ENCODE measurements at places on chromosomes 4 and X.

DNA sequence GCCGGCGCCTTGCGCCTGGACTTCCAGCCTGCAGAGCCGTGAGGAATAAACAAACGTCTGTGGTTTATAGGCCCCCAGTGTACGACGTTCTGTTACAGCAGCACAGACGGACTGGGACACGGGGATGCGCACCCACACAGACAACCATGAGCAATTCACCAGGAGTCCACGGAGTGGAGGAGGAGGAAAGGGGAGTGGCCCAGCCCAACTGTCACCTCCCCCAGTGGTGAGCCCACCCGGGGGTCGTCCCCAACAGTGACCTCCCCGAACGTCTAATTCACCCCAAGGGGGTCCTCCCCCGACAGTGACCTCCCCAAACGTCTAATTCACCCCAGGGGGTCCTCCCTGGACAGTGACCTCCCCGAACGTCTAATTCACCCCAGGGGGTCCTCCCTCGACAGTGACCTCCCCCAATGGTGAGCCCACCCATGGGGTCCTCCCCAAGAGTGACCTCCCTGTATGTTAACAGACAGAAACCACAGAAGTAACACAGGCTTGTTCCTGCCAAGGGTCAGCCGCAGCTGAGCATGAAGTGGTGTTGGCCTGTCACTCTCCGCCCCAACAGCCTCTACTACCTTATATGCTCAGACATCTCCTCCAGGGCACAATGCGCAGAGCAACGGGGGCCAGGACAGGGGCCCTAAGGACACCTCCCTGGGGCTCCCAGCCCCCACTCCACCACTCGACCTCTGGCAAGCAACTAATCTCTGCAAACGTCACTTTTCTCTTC, 6.2 kb downstream of the GAK start:
- no peak for DNase-seq

DNA sequence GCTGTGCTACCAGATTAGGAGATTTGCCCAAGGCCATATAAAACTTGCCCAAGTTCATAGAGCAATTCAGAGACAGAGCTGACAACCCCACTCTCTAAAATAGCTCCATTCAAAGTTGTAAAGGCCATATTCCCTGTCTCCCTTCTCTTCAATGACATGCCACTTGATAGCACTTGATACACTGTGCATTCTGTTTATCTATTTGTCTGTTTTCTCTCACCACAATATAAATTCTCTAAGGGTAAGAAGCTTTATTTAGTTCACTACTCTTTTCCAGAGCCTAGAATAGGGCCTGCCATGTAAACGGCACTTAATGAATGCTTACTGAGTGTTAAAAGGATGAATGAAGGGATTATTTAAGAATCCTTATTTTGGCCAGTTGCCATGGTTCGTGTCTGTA, 24.1 kb upstream of the MAP9 start:
- no peak for DNase-seq

DNA sequence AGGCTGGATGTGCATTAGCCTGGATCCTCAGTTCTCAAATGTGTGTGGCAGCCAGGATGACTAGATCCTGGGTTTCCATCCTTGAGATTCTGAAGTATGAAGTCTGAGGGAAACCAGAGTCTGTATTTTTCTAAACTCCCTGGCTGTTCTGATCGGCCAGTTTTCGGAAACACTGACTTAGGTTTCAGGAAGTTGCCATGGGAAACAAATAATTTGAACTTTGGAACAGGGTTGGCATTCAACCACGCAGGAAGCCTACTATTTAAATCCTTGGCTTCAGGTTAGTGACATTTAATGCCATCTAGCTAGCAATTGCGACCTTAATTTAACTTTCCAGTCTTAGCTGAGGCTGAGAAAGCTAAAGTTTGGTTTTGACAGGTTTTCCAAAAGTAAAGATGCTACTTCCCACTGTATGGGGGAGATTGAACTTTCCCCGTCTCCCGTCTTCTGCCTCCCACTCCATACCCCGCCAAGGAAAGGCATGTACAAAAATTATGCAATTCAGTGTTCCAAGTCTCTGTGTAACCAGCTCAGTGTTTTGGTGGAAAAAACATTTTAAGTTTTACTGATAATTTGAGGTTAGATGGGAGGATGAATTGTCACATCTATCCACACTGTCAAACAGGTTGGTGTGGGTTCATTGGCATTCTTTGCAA, 67.6 kb downstream of the PDGFRA start:
- DNase-seq, result no peak

GRCh38 chrX:119826399-119826959, 26.3 kb downstream of the UPF3B start:
- DNase-seq, result no peak

GRCh38 chrX:2514131-2514530, 13.4 kb upstream of the DHRSX start:
- no peak for DNase-seq

GRCh38 chrX:27964432-27964831, 16.8 kb downstream of the DCAF8L1 start:
- no peak for DNase-seq

- no peak for DNase-seq
Observed at GRCh38 chr4:145375416-145375815, 106.2 kb upstream of the SMAD1 start.

DNA sequence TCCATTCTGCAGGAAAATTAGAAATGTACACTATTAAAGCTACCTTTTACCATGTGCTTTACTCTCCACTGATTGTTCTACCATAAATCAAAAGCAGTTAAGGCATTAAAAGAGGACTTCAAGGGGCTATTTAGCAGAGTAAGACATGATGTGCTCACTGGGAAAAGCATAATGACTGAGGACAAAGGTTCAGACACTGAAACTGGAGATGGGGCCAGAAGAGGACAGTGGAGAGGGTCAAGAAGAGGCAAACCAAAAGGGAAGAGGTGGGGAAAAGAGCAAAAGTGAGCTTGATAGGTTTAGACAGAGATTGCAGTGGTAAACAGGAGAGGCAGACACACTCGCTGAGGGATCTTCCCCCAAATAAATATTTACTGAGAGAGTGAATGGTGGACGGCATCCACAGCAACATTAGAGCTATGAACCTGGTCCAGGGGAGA, 23.8 kb downstream of the SH3RF1 start:
- no peak for DNase-seq

DNA sequence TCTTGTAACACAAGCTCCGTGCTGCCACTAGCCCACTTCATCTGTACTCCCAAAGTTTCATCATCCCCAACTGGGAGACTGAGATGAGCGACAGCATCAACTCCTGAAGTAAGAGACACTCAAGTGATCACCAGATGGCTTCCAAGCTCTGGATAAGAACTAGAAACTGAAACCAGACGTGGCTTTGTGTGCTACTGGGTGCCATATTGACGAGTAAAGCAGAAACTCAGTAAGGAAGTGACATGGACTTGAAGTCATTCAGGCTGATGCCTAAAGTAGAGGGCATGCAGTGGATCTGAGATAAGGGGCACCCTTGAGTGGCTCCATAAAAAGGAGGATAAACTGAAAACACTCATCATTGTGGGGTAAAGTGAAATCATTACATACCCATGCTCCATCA, 72.4 kb downstream of the PCYT1B start:
- no peak for DNase-seq

DNA sequence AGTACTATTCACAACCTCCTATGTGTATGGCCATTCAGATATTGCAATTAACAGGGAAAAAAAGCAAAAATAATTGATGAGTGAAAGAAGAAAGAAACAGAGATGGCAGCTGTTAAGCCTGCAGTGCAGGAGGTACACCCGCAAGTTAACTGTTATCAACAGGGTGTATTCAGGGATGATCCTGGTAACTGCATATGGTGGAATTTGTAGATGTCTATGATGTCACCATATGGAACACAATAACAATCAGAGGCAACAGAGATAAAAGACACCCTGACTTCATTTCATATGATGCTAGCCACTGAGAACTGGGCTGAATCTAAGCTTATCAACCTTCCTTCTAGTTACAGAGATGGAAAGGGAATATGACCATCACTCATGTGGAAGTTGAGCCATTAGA, 96.5 kb downstream of the PDGFC start:
- no peak for DNase-seq

DNA sequence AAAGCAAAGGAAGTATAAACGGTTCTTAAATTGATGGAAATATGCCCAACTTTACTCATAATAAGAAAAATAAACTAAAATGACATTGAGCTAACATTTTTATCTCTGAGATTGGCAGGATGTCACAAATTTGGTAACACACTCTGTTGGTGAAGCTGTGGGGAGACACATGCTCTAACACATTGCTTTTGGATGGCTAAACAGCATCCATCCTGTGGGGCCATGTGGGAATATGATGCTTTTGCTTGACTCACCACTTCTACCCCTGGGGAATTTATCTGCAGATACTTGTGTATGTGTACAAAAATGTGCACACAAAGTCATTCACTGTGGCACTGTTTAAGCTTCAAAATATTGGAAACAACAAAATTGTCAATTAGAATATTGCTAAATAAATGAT, 100.2 kb downstream of the ANAPC4 start:
- no peak for DNase-seq

GRCh38 chr4:47933840-47934239, 19.5 kb upstream of the NFXL1 start:
- no peak for DNase-seq

DNA sequence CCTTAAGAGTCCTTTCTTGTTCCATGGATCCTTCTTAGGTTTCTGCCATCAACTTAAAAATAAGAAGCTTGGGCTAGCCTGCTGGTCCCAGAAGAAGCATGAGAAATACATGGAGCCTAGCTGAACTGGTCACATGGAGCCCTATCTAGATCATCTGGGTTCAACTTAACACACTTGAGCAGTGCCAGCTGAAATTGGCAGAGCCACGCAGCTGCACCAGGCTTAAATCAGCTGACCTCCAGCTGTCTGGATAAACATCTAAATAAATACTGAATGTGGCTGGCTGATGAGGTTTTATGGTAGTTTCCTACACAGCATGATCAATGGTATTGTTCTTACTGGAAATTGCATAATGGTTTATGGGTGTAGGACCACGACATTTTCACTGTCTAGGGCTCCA, 598.4 kb upstream of the FAM241A start:
- DNase-seq, result no peak

- no peak for DNase-seq
Observed at GRCh38 chrX:108701633-108702032, 34.7 kb downstream of the IRS4 start.

GRCh38 chr4:11748164-11748872, 319.6 kb upstream of the HS3ST1 start:
- no peak for DNase-seq

GRCh38 chr4:123972031-123972430, 575.4 kb downstream of the SPRY1 start:
- no peak for DNase-seq

GRCh38 chr4:185151296-185151695, 8.2 kb downstream of the SLC25A4 start:
- DNase-seq, result no peak

GRCh38 chrX:130829526-130830515, 73.2 kb downstream of the ENOX2 start:
- DNase-seq, result no peak

DNA sequence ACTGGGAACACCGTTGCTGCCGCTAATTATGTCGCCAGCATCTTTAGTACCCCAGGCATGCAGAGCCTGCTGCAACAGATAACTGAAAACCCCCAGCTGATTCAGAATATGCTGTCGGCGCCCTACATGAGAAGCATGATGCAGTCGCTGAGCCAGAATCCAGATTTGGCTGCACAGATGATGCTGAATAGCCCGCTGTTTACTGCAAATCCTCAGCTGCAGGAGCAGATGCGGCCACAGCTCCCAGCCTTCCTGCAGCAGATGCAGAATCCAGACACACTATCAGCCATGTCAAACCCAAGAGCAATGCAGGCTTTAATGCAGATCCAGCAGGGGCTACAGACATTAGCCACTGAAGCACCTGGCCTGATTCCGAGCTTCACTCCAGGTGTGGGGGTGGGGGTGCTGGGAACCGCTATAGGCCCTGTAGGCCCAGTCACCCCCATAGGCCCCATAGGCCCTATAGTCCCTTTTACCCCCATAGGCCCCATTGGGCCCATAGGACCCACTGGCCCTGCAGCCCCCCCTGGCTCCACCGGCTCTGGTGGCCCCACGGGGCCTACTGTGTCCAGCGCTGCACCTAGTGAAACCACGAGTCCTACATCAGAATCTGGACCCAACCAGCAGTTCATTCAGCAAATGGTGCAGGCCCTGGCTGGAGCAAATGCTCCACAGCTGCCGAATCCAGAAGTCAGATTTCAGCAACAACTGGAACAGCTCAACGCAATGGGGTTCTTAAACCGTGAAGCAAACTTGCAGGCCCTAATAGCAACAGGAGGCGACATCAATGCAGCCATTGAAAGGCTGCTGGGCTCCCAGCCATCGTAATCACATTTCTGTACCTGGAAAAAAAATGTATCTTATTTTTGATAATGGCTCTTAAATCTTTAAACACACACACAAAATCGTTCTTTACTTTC, 1.8 kb downstream of the UBQLN2 start:
- DNase-seq, result peak; percentile 1

DNA sequence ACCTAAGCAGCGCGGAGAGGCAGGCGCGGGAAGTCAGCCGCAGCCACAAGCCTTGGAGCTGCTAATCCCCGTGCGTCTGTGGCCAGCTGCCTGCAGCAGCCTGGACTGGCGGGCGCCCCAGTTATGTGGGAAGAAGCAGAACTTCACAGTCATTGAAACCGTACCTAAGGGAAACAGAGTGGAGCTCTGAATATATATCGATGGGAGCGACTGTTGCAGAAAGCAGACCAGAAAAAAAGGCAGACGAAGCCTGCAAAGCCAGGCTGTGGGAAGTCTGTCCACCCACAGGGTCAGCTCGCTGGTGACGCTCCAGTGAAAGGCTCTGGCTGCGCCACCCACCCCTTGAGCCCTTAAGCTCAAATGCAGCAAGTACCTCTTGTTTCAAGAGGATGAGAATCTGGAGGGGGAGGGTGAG, 24.7 kb downstream of the KCNE5 start:
- DNase-seq, result no peak

GRCh38 chr4:128342762-128343161, 55.1 kb upstream of the PGRMC2 start:
- no peak for DNase-seq

- DNase-seq, result no peak
Observed at GRCh38 chr4:154741922-154742850, 1.6 kb upstream of the LRAT start.

- no peak for DNase-seq
Observed at GRCh38 chrX:107360788-107361360, 88.6 kb upstream of the FRMPD3 start.

GRCh38 chrX:19846995-19847790, 40.2 kb downstream of the SH3KBP1 start:
- DNase-seq, result peak; percentile 22
